ENCODE measurements at places on chromosomes 7 and 10.

DNA sequence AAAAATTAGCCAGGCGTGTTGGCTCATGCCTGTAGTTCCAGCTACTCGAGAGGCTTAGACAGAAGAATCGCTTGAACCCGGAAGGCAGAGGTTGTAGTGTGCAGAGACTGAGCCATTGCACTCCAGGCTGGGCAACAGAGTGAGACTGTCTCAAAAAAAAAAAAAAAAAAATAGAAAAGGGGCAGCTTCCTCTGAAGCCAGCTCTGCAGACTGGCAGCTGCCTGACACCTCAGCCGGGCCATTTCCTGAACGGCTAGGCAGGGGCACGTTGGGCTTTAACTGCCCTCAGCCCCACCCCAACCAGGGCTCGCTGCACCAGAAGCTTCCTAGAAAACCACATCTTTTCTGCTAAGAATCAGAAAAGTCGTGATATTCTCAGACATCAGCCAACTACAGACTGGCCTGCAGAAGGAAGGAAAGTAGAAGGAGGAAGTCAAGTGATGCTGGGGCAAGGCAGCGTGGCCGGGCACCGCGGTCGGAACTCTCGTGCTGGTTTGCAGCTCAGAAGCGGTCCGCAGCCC lies 38.0 kb downstream of the PRKAG2 start:
- peak; percentile 72 for DNase-seq

- no peak for DNase-seq
Measured at GRCh38 chr10:28587970-28588290, 55.0 kb downstream of the WAC start.

DNA sequence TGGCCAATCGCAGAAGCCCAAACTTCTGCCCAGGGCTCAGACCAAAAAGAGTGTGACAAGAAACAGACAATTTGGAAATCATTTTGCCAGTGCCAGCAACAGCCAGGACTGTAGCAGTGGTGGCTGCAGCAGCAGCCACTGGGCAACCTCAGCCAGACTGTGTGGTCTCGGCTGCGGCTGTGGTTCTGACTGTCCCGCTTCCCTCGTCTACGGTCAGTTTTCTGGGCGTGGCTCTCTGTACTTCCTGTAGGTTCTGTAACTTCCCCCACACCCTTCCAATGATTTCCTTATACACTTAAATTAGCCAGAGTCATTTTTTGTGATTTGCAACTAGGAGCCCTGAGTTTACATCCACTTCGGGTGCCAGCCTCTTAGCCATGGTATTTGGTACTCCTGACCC lies 39.9 kb downstream of the CYTH3 start:
- DNase-seq, result no peak

DNA sequence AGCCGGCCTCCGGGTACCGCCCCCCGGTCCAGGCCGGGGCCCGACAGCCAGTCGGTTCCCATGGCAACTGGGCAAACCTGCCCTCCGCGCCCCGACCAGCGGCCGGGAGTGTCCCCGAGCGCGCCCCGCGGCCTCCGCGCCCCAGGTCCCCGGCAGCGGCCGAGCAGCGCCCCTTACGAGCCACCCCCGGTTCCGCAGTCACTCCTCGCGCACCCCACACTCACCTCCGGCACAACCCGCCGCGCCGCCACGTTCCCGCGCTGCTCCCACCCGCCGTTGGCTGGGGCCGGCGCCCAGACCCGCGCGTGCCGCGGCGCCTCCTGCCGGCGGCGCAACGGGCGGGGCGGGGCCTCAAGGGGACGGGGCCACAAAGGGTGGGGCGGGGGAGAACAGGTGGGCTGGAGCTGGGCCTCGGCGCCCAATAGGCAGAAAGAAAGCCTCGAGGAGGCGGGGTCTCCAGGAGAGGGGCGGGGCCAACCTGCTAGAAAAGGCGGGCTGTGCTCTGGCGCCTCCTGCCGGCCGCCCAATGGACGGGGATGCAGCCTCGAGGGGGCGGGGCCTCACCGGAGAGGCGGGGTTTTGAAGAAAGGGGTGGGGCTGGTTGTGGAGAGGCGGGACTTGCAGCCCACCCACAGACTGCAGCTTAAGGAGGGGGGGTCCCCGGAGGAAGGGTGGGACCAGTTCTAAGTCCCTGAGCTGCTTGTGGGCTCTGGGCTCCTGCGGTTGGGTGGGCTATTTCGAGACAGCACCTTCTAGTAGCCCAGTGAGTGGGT lies at the start of gene RADIL:
Gene RADIL, minus strand, starts transcription at position 345 of the 773 bp plus-strand sequence. CDS start 5,577 bp downstream, outside the sequence.
- DNase-seq, result peak; percentile 89

DNA sequence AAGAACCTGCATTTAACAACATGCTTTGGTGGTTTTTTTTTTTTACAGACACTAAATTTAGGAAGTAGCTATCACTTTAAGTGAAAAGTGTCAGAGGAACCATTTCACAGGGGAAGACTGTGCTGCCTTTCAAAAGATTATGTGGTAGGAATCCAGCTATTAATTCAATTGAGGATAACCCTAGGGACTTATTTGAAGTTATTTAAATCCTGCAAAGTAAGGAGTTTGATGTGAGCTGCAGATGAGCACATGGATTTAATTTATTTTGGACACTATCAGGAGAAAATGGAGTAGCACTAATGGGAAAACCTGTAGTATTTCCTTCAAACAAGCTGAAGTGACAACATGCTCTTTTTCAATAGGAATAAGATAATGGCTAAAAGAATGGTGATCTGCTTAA lies 419.8 kb downstream of the ANKRD7 start:
- DNase-seq, result no peak

DNA sequence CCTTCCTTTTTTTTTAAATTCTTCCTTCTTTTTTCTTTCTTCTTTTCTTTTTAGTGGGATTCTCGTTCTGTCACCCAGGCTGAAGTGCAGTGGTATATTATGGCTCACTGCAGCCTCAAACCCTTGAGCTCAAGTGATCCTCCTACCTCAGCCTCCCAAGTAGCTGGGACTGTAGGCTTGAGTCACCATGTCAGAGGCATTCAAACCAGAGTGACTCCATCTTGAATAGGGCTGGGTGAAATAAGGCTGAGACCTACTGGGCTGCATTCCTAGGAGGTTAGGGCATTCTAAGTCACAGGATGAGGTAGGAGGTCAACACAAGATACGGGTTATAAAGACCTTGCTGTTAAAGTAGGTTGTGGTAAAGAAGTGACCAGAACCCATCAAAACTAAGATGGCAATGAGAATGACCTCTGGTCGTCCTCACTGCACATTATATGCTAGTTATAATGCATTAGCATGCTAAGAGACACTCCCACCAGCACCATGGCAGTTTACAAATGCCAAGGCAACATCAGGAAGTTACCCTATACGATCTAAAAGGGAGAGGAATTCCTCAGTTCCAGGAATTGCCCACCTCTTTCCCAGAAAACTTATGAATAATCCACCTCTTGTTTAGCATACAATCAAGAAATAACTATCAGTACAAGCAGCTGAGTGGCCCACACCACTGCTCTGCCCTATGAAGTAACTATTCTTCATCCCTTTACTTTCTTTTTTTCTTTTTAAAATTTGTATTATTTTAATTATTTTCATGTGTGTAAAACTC lies 99.0 kb upstream of the ITGB1 start:
- no peak for DNase-seq

DNA sequence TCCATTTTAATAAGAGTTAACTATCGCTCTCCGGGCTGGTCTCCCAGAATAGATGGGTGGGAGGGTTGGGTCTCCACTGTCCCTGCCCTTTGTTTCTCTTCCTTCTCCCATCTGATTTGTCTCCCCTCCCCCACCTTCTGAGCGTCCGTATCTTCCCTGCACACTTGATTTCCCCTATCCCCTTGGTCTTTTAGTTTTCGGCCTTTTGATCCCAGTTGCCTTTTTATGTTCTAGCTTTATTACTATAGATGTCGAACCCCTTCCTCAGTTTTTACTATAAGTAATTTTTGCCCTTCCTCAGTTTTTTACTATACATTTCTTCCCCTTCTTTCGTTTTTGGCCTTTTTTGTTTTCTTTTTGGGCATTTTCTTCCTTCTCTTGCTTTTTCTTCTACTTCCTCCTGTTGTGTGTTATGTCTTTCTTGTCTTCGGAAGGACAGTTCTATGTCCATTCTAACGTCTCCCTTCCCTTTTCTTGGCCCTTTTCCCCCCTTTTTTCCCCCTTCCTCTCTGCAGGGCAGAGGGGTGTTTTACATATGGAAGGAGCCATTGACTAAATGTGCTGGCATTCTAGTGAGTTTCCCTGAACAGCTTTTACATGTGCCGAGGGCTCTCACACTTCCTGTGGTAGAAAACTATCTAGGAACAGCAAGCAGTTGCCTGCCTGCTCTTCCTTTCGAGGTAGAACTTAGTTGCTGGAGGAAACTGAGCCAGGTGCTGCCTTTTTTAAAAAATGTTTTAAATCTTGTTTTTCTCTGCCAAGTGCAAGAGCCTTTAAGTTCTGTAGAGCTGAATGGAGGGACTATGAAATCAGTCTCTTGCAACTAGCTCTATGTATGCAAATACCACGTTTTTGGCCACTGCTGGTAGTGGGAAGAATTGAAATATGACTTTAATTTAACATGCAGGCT lies 2.8 kb downstream of the TET1 start:
- DNase-seq, result no peak

DNA sequence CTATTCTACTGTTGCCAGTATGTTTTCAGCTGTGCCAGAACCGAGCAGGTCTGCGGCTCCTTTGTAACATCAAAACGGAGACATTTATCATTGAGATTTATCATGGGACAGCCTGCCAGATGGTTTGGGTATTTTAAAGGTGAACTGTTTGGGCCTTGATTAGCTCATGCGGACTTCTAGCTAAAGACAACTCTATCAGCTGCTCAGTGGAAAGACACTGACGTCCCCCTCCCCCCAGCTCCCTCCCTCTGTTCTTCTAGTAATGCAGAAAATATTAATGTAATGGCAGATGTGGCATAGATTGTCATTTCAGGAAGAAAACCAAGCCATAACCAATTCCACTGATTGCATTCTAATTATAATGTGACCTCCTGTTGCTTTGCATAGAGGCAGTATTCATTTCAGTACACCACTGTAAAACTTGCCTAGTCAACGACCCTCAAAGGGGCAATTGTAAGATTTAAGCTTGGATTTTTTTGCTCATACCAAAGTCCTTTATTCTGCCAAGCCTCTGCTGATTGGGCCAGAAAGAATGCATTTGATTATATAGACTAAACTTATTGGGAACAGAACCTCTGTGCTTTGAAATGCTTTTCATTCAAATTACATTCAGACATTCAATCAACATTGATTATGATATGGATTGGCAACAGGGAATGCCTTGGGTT lies 966.8 kb downstream of the LRMDA start:
- DNase-seq, result no peak

Measured in activated CD4-positive, alpha-beta T cell treated with anti-CD3 and anti-CD28 coated beads, Interleukin-2, amount 10 ng/mL, durations not matched to agents 7 days and 5 days (primary cell).